Thoracic aorta (tissue), 2 donors: ENCODE measurements at places on chromosomes 7 and 10. TPM values are rescaled to one million over a fixed set of nuclear protein-coding genes. Genes with fewer than 3 reads are reported as not detected.

The CUBN gene
- total RNA-seq, result 4.6 TPM

GRCh38 chr10:89217057-89217990 is 10.2 kb upstream of the CH25H start:
- DNase-seq, result no peak

The APBB1IP gene
- total RNA-seq, result 9.2 TPM

GRCh38 chr7:106018566-106019469 is 55.8 kb downstream of the CDHR3 start:
- DNase-seq, result no peak

GRCh38 chr10:133273534-133274143 is 3.0 kb downstream of the ADAM8 start:
- DNase-seq, result no peak

The PCLO gene
- 0.95 TPM for total RNA-seq
